Activated naive CD4-positive, alpha-beta T cell treated with anti-CD3 and anti-CD28 coated beads, Interleukin-2, amount 50 U/mL, for 72 hours (primary cell): ENCODE measurements at places on chromosomes 5 and 9. TPM values are rescaled to one million over a fixed set of nuclear protein-coding genes. Genes with fewer than 3 reads are reported as not detected.

DNA sequence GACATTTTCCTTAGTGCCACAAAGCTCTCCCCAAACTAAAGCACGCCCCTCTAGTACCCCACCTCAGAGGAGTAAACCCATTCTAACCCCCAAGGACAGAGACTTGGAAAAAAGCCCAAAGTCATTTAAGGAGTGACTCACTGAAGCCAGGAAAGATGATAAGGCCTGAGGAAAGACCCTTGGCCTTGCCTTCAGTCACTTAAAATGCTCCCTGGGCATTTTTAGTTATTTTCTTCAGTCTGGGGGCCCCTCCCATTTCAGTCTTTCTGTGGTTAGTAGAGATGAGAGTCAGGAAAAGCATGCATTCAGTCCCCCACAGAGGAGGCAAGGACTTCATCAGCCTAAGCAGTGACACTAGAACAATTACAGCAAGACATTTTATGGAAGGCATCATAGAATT, 13.7 kb upstream of the TLX3 start:
- no peak for DNase-seq

GRCh38 chr5:147063943-147064342, 170.9 kb upstream of the STK32A start:
- no peak for DNase-seq

GRCh38 chr5:109939116-109939682, 249.5 kb downstream of the MAN2A1 start:
- DNase-seq, result no peak

- no peak for DNase-seq
These were observed 75.1 kb downstream of the PSAT1 start for GRCh38 chr9:78371981-78372380.

ADAMTS12 gene
- not detected for total RNA-seq

SPIN1 gene
- total RNA-seq, result 32.9 TPM
